ENCODE measurements at places on chromosomes 3 and 15.
A peak's percentile ranks its signal among the peaks of the same experiment; 100 is the strongest.

- DNase-seq: no peak
These were observed 33.7 kb downstream of the UQCC5 start for GRCh38 chr3:52570076-52570475.

DNA sequence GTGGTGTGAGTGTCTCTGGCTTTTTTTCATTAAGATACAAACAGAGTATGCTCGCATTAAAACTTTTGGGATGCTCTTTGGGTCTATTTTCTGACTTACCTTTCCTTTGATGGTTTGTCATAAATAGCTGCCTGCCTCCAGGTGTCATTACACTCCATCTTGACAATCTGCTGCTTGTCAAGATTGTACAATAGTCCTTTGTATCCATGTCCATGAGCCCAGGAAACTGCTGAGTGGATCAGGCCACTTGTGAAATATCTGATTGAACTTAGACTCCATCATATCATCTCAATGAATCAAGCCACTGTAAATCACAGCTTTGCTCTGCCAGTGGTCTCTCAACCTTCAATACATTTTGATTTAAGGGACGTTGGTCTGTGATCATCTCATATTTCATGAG is 135.2 kb downstream of the ECT2 start:
- DNase-seq: no peak

- peak; percentile 84 for DNase-seq
These were observed 40.9 kb upstream of the RYK start for GRCh38 chr3:134291319-134292254.

- DNase-seq: no peak
These were observed 598 bp upstream of the TGFBR2 start for GRCh38 chr3:30605706-30606300.

DNA sequence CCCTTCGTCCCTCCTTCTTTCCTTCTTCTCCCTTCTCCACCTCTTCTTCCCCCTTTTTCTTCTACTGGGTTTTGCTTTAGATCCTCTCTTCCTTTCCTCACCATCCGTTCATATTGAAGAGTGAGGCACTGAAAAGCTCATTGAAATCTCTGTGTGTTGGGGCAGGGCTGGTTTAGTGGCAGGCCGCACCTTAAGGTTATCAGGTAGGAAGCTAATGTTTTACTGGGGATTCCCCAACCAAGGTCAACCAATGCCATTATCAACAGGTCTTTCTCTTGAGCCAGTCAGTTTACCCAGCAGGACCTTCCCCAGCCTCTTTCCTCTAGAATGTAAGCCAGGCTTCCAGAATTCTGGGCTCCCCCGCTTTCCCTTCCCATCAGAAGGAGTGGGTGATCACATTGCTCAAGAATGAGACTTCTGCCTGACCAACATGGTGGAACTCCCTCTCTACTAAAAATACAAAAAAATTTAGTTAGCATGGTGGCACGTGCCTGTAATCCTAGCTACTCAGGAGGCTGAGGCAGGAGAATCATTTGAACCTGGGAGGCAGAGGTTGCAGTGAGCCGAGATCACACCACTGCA is 11.5 kb upstream of the VPS8 start:
- no peak for DNase-seq

DNA sequence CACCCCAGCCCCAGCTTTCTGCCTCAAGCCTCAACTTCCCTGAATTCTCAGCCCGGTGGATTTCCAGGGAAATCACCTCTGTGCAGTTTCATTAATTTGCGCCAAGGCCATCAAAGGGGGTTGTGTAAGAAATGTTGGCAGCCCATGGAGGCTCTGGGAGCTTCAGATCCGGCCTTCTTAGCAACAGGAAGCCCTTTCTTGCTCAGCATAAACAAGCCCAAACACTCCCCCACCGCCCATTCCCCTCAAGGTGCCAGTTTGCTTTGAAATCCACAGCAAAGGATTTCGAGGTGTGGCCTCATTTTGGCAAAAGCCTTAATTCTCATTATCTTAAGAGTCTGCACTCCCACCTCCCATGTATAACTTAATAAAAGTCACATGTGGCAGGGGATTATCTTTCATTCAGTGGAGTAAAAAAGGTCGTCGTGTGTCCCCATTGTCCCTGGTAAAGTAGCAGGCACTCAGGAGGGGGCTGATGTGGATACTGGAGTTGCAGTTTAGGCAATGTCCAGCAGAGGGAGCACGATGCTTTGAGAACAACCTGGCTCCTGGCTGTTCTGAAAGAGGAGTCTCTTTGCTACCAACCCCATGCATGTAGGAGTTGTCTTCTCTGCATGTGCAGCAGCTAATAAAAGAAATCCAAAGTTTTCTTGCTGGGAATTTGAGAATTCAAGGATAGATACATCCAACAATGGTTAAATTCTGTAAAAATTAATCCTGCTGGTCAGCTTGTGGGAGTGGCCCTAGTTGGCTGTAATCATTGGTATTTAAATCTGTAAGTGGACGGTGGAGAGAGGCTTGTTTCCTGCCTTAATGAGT is 39.5 kb downstream of the EBLN2 start:
- DNase-seq: peak; percentile 84

- DNase-seq: no peak
These were observed 659.3 kb upstream of the ARRDC4 start for GRCh38 chr15:97301166-97301565.

DNA sequence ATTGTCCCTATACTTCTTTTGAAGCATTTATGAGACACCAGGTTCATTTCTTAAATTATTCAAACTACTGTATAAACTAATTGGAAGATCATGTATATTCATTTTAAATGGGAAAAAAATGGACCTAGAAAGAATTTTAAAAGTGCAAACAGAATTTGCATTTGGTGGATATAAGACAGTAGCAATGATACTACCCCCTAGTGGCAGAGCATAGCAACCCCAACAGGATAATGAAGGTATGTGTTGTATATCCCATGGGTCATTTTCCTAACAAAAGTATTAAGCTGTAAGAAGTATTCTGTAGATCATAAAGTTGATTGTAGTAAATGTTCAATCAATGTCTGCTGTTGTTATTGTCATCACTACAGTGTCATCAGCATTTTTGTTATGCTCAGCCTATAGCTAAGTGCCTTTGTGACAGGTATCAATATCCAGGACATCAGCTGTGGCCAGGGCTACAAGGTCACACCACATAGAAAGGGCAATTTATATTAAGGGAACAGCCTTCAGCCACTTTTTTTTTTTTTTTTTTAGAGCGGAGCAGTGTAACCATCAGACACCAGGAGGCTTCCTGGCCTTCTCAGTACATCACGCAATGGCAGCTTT is 175.8 kb downstream of the FOXB1 start:
- DNase-seq: no peak

DNA sequence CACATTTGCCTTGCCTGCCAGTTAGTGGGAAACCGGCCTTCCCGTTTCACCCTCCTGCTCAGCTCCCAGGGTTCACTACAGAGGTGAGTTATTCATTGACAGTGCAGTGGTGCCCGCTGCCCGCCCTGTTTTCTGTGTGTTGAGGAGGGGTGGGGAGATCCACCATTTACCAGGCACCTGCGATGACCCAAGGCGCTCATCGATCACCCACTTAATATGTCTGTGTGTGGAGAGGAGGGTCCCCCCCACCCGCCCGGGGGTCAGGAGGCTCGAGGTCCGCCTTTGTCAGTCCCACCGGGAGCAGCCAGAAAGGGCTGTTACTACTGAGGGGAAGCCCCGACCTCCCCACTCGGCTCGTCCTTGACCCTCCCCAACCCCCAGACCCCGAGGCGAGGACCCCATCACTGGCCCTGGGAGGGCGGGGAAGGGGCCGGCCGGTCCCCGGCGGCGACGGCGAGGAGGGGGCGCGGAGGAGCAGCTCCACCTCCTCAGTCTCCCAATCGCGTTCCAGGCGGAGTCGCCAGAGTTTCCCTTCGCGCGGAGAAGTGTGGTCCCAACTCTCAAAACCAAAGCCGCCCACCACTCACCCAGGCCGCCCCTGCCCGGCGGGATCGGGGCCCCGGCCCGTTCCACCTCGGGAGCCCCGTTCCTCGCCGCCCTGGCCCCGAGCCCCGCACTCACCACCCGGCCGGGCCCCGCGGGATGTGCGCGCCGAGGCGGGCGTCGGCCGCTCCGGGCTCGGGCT is 1.1 kb downstream of the PLXNB1 start:
- peak; percentile 57 for DNase-seq

DNA sequence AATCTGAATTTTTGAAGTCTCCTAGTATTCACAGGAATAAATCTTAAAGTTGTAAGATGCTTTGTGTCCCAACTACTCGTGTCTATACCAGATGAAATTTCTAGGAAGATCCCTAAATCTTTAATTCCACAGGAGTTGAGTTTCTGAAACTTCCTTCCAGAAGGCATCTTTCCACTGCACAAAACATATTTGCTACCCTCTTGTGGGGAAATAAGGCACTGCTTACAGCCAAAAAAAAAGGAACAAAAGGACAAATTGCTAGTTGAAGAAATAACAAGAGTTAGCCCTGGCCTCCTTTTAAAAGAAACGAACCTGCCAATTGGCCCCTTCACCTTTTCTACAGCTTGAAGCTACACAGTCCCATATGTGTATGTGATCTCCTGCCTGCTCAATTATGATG is 54.0 kb downstream of the TAFA4 start:
- no peak for DNase-seq

DNA sequence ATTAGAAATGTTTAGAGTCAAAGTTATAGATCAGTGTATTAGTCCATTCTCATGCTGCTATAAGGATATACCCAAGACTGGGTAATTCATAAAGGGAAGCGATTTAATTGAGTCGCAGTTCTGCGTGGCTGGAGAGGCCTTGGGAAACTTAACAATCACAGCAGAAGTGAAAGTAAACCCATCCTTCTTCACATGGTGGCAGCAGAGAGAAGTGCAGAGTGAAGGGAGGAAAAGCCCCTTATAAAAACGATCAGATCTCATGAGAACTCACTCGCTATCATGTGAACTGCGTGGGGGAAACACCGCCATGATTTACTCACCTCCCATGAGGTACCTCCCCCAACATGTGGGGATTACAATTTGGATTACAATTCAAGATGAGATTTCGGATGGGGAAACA is 871.5 kb downstream of the DIPK2A start:
- DNase-seq: no peak

GRCh38 chr3:70519913-70520659 is 207.6 kb upstream of the MDFIC2 start:
- DNase-seq: peak; percentile 16

GRCh38 chr3:190227064-190227463 is 95.2 kb downstream of the CLDN1 start:
- DNase-seq: no peak

DNA sequence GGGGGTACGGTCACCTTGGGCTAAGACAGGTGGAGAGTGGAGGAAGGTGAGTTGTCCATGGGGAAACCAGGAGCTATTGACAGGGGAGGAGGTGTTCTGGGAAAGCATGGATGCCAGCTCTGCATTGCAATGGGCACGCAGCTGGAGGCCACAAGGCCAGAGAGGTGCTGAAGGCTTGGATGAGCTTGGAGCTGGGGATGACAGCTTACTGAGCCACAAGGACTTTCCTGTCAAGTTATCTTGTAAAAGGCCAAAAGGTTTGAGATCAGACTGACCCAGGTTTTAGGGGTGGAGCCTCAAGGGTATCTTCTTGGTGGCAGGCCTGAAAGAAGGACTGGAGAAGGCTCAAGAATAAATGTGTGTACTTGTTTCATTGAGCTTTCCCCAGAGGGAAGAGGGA is 115.2 kb downstream of the ASB7 start:
- DNase-seq: no peak

DNA sequence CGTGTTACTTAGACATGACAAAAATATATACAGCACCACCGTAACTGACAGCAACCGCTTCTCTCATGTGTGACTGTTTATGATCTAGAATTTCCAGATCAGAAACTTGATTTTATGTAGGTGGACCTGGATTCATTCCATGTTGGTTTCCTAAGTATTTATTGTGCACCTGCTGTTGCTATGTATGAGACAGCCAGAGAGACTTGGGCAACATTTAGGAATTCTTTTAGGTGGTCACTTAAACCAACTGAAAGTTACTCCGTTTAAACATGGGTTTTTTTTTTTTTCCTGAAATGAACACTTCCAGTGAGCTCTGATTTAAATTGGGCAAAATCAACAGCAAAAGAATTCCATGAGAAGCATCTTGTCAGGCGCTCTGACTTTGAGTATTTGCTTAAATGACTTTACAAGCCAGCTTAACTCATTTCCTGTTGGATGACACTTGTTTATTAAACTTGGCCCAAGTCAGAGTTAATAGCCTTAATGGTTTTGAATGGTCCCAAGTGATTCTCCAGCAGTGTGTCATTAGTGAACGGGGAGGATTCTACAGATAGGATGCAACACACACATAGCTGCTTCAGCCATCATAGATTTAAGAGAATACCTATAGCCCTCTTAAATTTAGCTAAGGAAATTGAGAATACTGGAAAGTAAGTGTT is 31.8 kb downstream of the MITF start:
- no peak for DNase-seq

DNA sequence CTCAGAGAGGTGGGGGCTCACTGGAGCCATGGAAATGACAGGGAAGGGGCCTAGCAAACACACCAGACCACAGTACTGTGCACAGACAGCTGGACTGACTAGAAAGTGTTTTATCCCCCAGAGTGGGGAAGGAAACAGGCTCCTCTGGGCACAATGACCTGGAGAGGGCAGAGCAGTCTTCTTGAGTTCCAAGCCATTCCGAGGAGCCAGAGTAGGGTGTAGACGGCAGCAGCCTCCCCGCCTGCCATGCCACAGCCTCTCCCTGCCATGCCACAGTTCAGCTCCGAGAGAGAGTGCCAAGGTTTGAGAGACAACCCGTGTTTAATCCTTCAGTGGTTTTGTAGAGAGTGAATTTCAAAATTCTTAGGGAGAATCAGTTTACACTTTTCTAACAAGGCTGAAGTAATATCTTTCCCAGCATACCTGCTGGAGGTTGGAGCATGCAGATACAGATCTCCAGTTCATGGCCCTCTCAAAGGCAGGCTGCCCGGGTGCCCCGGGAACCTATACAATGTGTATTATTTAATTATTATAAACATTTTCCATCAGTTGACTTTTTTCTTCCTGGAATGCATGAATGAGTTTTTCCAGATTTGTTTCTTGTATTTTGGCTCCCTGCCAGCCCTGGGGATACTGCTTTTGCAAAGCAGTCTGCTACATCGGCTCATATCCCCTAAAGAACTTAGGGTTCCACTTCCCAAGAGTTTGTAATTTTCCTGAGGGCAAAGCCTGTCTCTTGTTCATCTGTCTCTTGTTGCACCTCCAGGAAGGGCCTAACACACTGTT is 3.2 kb downstream of the PODXL2 start:
- no peak for DNase-seq

DNA sequence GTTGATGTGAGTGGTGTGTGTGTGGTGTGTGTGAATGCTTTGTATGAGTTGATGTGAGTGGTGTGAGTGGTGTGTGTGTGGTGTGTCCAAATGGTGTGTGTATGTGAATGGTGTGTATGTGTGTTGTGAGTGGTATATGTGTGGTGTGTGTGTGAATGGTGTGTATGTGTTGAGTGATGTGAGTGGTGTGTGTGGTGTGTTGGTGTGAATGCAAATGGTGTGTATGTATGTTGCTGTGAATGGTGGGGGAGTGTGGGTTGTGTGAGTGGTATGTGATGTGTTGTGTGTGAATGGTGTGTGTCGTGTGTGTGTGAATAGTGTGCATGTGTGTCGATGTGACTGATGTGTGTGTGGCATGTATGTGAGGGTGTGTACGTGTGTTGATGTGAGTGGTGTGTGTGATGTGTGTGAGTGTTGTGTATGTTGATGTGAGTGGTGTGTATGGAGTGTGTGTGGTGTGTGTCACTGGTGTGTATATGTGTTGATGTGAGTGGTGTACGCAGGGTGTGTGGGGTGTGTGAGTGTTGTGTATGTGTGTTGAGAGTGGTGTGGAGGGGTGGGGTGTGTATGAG is 40.6 kb downstream of the ARNT2 start:
- no peak for DNase-seq

- DNase-seq: no peak
These were observed 45.2 kb upstream of the SEC61A1 start for GRCh38 chr3:128007033-128007424.

GRCh38 chr15:42046597-42046996 is 25.8 kb upstream of the PLA2G4E start:
- no peak for DNase-seq

- DNase-seq: no peak
These were observed 26.7 kb downstream of the LRRFIP2 start for GRCh38 chr3:37147666-37148065.
